IPS DF 6.9 (cell line): ENCODE measurements at places on chromosomes 11 and 22.
A peak's percentile ranks its signal among the peaks of the same experiment; 100 is the strongest.

- DNase-seq, result peak; percentile 91
These were observed 6.3 kb upstream of the KDELR3 start for GRCh38 chr22:38461414-38462081.

DNA sequence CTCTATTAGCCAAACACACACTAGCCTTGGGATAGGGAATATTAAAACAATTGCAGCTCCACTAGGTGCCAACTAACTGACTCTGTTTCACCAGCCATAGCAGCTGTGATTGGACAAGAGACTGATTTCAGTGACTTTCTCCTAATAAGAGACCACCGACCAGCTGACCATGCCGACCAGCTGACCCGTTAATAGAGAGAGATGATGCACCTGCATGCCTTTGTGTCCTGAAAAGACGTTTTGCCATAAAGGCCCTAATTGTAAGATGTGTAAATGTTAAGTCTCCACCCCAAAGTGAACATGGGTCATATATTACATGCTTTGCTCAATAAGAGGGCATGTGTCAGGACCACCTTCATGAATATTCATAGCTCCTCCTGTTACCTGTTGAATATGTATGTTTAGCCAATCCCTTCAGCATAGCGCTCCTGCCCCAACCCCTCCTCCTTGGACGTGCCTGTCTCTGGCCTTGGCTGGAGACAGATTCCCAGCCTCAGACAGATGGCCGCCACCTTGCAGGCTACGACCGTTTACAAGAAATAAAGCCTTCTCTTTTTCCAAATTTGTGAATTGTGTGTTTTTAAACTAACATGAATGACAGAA is 1.3 kb upstream of the NADSYN1 start:
- peak; percentile 54 for DNase-seq

DNA sequence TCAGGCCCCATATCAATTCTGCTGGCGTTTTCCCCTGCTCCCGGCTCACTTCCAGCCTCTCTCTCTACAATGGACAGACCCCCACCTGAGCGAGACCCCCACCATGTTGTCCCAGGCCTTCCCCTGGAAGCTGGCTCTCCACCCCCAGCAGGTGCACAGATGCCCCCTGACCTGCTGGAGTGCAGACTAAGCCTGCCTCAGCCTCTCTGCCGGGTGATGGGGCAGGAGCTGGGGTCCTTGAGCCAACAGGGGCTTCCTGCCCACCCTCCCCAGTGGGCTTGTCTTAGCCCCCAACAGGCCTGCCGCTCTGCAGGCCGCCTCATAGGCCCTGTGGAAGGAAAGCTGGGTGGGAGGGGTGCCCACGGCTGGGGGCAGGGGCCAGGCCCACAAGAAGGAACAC is 10.0 kb downstream of the ELFN2 start:
- DNase-seq, result no peak

GRCh38 chr11:29623144-29623722 is 393.6 kb downstream of the KCNA4 start:
- DNase-seq, result peak; percentile 75

DNA sequence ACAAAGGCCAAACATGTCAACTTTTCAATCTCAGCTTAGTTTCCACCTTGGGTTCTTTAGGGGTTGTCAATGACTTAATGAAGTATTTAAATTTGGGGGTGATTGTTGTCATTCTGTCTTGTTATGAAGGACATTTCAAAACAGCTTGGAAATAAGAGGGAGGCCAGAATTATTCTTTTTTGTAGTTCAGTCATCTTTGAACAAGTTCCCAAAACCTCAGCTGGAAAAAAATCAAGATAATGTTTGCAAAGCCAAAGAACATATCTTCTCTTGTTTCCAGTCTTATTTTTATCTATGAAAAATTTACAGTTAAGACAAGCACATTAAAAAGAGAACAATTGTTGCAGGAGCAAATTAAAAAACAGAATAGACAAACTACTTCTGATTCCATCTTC is 612.8 kb downstream of the INSC start:
- no peak for DNase-seq

- no peak for DNase-seq
These were observed 33.0 kb downstream of the SERGEF start for GRCh38 chr11:17979770-17980371.

DNA sequence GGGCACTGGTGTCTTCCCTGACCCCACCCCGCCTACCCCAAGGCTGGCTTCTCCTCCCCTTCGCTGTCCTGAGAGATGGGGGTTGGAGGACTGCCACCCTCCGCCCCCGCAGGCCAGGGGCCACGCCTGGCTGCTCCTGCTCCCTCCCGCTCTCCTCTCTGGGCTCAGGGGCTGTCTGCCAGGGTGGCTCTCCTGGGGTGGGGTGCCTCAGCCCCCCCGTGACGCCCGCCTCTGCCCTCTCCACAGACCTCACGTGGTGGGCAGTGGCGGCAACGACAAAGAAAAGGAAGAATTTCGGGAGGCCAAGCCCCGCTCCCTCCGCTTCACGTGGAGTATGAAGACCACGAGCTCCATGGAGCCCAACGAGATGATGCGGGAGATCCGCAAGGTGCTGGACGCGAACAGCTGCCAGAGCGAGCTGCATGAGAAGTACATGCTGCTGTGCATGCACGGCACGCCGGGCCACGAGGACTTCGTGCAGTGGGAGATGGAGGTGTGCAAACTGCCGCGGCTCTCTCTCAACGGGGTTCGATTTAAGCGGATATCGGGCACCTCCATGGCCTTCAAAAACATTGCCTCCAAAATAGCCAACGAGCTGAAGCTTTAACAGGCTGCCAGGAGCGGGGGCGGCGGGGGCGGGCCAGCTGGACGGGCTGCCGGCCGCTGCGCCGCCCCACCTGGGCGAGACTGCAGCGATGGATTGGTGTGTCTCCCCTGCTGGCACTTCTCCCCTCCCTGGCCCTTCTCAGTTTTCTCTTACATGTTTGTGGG is 8.1 kb downstream of the RCOR2 start:
- DNase-seq, result no peak

- no peak for DNase-seq
These were observed 15.6 kb upstream of the NECTIN1 start for GRCh38 chr11:119744577-119744976.

DNA sequence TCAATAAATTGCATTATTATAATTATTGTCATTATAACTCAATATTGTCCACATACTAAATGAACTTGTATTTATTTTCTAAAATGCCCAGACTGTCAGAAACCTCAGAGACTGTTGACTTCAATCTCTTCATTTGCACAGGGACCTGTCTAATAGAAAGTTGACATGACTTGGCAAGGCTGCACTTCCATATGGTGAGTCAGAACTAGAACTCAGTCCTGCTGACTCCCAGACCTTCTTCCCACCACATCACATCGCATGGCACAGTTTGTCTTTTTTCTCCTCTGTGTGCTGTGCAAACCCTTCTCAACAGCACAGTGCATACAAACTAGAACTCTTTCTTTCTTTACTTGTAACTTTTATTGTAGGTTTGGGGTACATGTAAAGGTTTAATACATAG is 215.1 kb upstream of the BLID start:
- no peak for DNase-seq

DNA sequence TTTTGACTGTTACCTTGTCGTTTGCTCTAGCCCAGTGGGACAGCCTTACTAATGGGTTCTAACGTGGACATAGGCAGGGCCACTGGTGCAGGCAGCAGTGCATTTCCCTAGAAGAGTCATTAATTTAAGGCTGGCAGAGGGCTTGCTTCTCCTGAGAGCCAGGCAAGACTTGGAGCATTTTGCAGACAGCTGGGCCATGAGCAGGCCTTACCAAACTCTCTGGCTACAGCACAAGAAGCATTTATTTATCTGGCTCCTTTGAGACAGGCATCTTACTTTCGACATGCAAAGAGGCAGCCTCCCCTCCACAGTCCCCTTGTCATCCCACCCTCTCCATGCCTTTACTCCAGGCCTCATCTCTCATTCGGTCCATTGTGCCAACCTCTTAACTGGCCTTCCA is 139.9 kb downstream of the CSNK2A3 start:
- DNase-seq, result no peak
